ENCODE measurements at places on chromosomes 12 and 14. TPM values are rescaled to one million over a fixed set of nuclear protein-coding genes. Genes with fewer than 3 reads are reported as not detected.

The SLC17A8 gene
- not detected for total RNA-seq

The MYH6 gene
- total RNA-seq, result 0.23 TPM

DNA sequence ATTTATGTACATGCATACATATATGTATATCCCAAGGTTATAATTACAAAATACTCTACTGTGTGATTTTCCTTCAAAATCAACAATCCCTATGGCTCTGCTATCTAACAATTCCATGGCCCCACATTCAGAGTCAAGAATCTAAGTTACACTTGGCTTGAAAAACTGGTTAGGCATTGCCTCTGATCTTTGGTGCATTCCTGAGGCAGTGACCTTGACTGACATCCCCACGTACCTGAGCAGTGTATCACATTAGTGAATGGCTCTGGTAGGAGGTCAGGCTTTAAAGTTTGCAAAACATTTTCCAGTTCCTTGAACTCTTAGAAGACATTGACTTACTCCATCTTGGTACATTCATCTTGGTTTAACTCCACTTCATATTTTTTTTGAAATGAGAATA lies 8.5 kb upstream of the STON2 start:
- no peaks in the 10 kb centered on the region for H3K27me3 ChIP-seq
- no peak for DNase-seq
- no peak overlapping the region for H3K4me3 ChIP-seq
- H3K36me3 ChIP-seq, result no peaks in the 10 kb centered on the region
- no peak overlapping the region for H3K27ac ChIP-seq
- H3K4me1 ChIP-seq, result no peaks in the 10 kb centered on the region

DNA sequence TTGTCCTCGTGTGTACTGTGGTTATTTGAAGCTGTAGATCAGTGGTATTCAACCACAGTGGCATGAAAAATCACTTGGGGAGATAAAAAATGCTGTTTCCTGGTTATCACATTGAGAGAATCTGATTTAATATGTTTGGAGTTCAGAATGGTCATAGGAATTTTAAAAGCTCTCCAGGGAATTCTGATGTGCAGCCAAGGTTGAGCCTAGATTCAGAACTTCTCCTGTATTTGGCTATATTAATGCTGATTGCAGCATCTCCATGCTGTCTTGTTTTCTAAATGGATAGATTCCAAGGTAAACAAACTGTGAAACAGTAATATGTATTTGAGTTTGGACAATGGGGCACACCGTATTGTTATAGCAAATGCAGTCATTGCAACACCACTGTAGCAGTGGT lies 982.2 kb upstream of the FBXO33 start:
- H3K36me3 ChIP-seq, result no peaks in the 10 kb centered on the region
- no peak overlapping the region for H3K27ac ChIP-seq
- H3K4me3 ChIP-seq, result no peak overlapping the region
- H3K4me1 ChIP-seq, result no peaks in the 10 kb centered on the region
- no peak for DNase-seq

DNA sequence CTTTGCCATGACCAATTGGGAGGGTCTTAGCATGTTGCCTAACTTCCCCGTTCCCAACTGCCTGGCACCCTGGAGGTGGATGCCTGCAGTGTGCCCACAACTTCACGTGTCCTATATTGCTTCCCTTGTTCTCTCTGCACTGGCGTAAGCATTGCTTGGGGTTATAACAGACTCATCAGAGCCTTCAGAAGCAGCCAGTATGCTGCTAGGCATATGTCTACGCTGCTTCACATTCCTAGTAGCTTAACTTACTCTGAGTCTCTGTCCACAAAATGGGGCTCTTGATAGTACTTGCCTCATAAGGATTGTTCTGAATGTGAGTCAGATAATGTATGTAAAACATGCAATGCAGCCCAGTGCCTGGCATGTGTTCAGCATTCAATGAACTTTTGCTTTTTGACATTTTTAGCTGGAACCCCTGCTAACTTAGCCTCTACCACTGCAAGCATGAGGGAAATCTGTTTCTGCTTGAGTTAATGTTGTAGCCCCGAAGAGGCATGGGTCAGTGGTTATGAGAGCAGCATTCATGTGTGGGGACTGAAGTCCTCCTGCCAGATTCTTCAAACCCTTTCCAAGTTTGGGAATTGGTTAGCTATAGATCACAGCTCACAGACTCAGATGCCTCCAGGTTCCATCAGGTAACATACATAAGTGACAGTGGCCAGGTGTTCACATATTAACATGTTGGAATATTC lies 2.8 kb downstream of the SLC5A8 start:
- H3K4me1 ChIP-seq, result no peaks in the 10 kb centered on the region
- no peak overlapping the region for H3K4me3 ChIP-seq
- no peak overlapping the region for H3K27ac ChIP-seq
- DNase-seq, result no peak

GRCh38 chr12:26869908-26870459 lies 37.0 kb upstream of the ITPR2 start:
- peak; percentile 23 for DNase-seq
- H3K36me3 ChIP-seq, result no peaks in the 10 kb centered on the region
- no peaks in the 10 kb centered on the region for H3K4me1 ChIP-seq
- H3K27me3 ChIP-seq, result no peaks in the 10 kb centered on the region
- H3K4me3 ChIP-seq, result no peak overlapping the region

DNA sequence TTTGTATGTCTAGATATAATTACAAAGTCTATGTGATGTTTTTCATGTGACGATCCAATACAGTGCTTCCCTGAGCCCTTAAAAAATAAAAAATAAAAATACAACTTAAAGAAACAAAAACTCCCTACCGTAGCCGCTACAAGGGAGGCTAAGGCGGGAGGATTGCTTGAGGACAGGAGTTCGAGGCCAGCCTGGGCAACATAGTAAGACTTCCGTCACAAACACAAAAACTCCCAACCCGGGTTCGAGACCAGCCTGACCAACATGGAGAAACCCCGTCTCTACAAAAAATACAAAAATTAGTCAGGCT lies 669 bp upstream of the CDKN3 start:
- no peak for DNase-seq
- H3K4me1 ChIP-seq, result peaks cover 13% of the 10 kb centered on the region
- peak overlapping the region; percentile 71 for H3K27ac ChIP-seq

- no peaks in the 10 kb centered on the region for H3K36me3 ChIP-seq
- H3K4me1 ChIP-seq, result no peaks in the 10 kb centered on the region
- no peak for DNase-seq
- no peak overlapping the region for H3K4me3 ChIP-seq
- H3K27ac ChIP-seq, result no peak overlapping the region
- H3K27me3 ChIP-seq, result no peaks in the 10 kb centered on the region
These were observed 36.6 kb upstream of the SPPL3 start for GRCh38 chr12:120940799-120941198.
